ENCODE measurements at places on chromosomes 11 and 22.

DNA sequence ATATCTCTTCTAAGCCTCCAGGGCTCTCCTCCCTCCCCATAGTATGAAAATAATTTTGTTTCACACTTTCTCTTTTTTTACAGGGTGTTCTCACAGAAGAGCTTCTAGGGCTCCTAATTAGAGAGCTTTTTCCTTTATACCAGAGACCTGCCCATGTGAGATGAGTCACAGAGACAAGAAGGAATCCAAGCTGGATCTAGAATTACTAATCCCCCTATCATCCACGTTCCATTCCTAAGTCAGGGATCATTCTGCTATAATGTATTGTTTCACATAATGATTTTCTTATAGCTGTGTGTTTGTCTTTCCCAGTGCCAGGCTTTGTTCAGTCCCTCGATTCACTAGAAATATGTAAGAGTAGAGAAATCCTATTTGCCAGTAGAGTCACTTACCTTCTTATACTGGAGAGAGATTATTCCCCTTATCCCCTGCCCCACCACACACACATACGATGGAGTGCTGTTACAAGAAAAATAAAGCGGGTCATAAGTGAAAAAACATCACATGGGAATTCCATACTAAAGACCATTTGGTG lies 778.3 kb upstream of the LRRC4C start:
- no peak for DNase-seq

GRCh38 chr22:49432211-49432896 lies 395.3 kb downstream of the BRD1 start:
- DNase-seq = no peak

GRCh38 chr11:102921587-102922220 lies 33.8 kb downstream of the MMP13 start:
- DNase-seq = no peak

DNA sequence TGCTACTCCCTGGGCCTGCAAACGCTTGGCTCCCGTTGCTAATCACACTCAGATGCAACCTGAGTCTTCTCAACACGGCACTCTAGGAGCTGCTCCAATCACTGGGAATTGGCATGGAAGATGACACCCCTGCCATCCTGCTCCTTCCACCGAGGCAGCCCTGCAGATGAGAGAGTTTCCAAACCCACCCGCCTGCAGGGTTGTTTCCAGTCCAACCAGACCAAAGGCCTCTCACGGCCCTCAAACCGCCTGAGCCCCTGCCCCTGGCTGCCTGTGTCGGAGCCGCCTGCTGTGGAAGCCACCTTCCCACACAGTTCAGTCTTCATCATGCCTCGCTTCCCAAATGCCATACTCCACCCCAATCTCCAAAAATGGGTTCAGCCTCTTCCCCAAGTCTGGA lies 36.8 kb upstream of the TP53I11 start:
- DNase-seq = no peak

DNA sequence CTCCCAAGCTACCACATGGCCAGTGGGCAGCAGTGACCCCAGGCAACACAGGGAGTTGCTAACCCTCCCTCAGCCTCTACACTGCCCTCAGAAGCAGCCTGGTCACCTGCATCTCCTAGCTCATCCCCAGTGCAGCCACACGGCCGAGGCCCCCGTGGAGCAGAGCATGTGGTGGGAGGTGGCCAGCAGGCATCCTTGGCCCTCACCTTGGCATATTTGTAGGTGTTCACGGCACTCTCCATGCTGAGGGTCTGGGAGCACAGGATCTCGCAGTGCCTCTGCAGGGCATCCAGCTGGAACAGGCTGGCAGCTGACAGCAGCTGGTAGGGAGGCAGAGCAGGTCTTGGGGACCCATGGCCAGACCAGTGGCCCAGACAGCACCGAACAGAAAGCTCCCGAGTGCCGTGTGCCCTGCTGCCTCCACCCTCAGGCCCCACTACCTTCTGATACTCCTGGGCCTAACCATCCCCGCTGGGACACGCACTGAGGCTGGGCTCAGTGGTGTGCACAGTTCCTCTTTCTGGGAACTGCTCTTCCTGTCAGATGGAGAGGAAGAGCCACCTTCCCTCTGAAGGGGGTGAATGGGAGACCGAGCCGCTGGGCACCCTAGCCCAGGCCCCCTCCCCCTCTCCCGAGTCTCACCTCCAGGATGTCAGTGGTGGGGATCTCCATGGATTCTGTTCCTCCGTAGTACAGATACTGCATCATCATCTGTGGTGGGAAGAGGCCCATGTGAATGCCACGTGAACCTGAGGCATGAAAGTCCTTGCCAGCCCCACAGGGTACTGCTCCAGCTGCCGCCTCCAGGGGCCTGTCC lies 48.8 kb downstream of the NAT10 start:
- no peak for DNase-seq

DNA sequence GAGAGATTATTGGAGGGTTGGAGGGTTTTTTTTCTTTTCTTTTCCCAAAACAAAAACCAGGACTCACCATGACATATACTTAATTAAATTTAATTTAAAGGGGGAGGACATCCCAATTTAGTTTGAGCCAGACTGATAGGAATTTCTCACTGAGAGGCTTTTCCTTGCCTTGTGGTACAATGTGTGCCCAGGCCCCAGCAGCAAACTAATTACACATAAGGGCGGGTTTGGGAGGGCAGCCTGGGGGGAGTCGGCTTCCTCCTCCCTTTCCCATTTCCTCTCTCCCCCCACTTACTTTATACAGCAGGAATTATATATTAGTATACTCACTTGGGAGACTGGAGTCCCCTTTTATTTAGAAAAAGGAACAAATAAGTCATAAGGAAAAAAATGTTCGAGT lies 2.9 kb downstream of the TEAD1 start:
- no peak for DNase-seq

DNA sequence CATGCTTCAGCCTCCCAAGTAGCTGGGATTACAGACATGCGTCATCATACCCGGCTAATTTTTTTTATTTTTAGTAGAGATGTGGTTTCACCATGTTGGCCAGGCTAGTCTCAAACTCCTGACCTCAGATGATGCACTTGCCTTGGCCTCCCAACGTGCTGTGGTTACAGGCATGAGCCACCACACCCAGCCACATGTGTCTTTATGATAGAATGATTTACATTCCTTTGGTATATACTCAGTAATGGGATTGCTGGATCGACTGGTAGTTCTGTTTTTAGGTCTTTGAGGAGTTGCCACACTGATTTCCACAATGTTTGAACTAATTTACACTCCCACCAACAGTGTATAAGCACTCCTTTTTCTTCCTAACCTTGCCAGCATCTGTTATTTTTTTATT lies 276.2 kb downstream of the METTL15 start:
- DNase-seq = no peak

- DNase-seq = no peak
These were observed 184.0 kb upstream of the TBCEL start for GRCh38 chr11:120839846-120840402.

- no peak for DNase-seq
These were observed 8.4 kb downstream of the UCP3 start for GRCh38 chr11:74000307-74001133.

GRCh38 chr22:20653795-20654342 lies 120.0 kb upstream of the SERPIND1 start:
- no peak for DNase-seq

DNA sequence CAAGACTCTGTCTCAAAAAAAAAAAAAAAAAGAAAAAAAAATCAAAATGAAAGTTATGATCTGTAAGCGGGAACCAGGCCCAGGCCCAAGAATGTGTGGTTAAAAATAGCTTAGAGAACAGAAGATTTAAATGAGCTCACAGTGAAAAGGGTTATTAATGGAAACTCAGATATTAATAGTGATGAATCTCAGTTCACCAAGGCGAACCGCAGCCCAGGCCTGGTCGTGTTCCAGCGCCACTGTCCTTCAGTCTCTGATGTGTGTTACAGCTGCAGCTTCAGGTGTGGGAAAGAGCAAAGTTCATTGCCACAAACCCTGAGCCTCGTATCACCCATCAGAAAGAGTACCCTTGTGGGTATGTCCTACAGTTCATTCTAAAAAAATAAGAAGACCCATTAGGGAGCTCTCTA lies 107.1 kb downstream of the GAB2 start:
- DNase-seq = peak; percentile 15

DNA sequence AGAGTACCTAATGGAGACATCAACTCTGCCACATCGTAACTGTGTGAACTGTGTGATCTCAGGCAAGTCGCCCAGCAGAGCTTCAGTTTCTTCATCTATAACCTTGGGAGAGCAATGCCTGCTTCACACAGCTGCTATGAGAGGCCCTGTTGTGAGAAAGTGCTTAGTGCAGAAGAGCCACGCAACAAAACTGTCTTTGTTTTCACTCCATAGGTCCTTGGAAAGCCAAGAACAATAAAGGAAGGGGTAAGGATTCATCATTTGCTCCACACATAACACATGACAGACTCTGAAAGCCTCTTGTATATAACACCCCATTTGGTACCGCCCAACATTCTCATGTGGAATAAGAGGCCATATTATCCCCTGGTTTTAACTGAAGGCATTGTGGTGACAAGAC lies 231.9 kb upstream of the ISX start:
- no peak for DNase-seq

- DNase-seq = no peak
These were observed 15.3 kb downstream of the RCOR2 start for GRCh38 chr11:63901660-63902059.

Data from HuH-7.5 (cell line).